ENCODE measurements at places on chromosomes 7 and 10.
A peak's percentile ranks its signal among the peaks of the same experiment; 100 is the strongest.

GRCh38 chr7:24690251-24690650 is 67.0 kb downstream of the GSDME start:
- DNase-seq: no peak

DNA sequence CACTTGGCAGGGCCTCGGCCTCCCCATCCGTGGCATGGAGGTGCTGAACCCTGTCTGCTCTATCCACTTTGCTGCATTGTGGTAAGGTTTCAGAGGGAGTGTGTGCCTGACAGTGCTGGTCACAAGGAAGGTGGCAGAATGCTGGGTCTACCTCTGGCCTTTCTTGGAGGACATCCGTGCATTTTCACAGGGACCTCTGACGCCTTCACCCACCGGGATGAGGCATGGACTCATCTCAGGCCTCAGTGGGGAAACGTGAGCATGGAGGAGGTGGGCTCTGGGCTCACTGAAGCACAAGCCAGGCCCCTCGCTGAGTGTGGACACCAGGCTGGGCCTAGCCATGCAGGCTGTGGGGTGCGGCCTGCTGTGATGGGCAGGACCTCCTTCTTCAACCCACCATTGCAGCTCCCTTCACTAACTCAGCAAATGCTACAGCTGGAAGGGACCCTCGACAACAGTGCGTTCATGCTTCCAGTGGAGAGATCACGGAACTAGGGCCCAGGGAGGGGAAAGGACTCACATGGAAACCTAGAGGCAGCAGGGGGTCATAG is 8.6 kb downstream of the TBATA start:
- DNase-seq: no peak

DNA sequence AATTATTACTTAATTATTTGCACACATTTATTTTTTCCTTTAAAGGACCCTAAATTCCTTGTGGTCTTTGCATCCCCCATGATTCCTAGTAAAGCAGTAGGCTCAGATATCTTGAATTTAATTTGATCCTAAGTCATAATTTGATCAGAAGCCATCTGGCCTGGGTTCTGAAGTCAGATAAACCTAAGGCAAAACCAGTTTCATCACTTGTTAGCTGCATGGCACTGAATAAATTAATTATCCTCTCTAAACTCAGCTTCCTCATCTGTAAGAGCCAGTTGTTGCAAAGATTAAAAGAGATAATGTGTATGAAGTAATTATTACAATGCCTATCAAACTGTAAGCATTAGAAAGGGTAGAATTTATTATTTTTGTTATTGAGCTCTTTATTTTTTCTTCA is 293.1 kb downstream of the GRM8 start:
- no peak for DNase-seq

DNA sequence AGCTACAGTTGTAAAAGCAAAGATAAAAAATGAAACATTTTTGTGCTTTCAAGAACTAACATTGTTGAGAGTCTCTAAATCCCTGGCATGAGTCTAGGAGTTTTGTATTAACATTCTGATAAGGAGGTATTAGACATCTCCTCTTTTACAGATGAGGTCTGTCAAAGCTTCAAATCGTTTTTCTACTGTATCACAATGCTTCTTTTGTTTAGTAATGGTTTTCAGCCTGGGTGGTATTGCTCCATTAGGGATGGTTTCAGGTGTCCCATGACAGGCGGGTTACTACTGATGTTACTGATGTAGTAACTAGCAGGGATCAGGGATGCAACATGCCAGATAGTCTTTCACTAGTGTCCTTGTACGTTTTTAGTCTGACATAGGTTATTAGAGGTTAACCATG is 27.4 kb downstream of the STAM start:
- no peak for DNase-seq

DNA sequence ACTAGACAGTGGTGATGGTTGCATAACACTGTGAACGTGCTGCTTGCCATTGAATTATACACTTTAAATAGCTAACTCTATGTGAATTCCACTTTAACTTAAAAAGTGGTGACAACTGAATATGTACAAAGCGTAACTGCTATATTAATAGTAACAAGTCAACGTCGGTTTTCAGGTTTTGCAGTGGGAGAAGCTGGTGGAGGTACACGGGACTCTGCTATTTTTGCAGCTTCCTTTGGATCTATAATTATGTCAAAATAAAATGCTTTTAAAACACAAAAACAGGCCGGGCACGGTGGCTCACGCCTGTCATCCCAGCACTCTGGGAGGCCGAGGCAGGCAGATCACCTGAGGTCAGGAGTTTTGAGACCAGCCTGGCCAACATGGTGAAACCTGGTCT is 21.0 kb downstream of the AP5Z1 start:
- no peak for DNase-seq

DNA sequence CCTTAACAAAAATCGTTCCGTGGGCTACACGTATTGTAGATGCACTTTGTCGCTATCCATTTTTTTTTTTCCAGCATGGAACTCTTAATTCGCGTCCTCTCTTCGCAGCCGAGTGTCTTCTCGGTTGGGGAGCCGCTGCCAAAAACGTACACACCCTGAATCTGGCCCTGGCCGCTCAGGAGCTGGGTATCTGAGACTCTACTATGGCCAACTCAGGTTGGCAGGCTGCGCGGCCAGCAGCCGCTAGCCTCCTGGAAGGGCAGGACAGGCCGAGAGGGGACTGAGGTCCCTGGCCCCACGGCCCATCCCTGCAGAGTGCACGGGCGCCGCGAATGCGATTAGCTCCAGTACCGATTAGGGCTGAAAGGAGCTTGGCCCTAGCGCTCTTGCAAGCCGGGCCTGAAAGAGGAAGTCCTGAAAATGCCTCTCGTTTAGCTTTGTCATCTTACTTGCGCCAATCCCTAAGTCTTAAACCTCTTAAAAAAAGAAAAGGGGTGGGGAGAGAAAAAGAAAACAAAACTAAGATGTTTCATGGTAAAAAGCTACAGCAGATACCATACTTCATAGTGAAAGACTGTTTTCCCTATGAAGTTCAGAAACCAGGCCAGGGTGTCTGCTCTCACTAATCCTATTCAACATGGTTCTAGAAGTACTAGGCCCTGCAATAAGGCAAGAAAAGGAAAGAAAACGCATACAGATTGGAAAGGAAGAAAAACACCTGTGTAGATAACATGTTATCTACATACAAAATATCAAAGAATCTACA is 113.2 kb upstream of the RHEB start:
- DNase-seq: peak; percentile 77

GRCh38 chr10:33871061-33871956 is 536.8 kb upstream of the NRP1 start:
- no peak for DNase-seq

DNA sequence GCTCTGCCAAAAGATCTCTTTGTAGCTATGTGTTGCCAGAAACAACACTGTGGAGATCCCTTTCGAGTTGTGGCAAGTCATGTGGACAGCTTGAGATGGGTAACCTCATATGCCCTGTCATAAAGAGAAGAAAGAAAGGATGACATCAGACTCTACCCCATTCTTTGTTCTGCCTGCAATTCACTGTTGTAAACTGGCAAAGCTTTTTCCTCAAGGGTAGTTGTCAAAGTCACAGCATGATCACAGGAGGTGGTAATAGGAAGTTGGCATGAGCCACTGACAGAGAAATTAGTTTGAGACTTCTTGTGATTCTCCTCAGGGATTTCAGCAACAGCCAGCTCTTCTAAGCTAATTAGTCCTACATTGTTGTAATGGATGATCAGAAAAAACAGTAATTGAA is 19.4 kb upstream of the MINDY3 start:
- no peak for DNase-seq

DNA sequence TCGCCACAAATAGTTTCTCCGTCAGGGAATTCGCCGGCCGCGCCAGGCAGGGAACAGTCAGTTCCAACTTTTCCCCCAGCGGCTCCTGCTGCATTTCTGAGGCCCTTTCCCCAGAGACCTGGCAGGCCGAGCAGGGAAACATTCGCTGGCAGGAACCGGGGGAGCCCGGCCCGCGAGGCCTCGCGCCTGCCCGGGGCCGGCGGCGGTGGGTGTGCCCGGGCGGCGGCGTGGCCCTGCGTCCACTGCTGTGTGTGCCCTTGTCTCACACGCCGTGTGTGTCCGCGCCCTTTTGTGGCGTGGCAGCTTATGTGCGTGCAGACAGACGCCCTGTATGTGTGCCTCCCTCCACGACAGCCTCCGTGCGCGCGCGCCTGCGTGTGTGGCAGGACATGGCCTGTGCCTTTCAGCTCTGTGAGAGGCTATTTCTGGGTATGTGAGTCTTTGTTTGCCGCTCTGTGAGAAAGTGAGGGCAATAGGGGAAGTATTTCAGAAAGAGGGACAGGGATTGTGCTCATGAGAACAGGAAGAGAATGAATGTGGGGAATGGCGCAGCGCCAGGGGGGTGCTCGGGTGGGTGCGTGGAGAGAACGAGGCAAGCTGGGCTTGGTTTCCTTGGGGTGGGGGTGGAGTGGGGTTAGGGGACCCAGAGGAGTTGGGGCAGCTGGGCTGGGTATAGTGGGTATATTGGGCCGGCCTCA is 689 bp upstream of the SMARCD3 start:
- DNase-seq: no peak

- no peak for DNase-seq
These were observed 110.6 kb downstream of the ZMIZ1 start for GRCh38 chr10:79179164-79179956.

- no peak for DNase-seq
These were observed 967 bp downstream of the GAD2 start for GRCh38 chr10:26217396-26218086.

- no peak for DNase-seq
These were observed 12.7 kb downstream of the AP5Z1 start for GRCh38 chr7:4787947-4788626.

GRCh38 chr10:100744136-100744986 is 1.0 kb upstream of the PAX2 start:
- no peak for DNase-seq

DNA sequence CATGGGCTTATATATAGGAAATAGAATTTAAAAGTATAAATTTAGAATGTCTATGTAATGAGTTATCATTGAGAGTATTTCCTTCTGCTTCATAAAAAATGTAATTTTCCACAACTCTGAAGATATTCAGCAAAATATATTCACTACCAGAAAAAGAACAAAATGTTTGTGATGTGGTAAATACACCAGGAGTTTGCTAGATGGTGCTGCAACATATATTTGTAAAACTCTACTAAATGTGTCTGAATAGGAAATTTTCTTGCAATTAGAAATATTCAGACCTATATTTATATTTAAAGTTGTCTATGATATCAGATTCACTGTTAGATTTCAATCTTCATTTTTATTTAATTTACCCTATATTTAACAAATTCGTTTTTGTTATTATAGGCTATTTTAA is 201.1 kb downstream of the PPP1R3A start:
- DNase-seq: no peak

DNA sequence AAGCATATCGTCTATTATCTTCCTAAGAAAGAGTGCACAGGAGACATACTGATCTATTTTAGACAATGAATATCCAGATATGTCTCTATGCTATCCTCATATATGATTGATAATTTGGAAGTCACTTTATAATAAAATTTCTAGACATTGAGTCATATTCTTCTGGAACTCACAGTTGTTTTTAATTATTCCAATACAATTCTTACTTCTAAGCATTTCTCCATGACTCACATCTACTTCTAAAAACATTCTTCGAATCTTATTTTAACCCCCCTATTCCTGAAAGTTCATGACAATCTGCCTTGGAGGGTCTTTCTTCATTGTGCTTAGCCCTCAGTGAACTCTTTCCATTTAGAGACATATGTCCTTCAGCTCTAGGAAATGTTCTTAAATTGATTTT is 368.1 kb downstream of the MDFIC start:
- DNase-seq: no peak

- peak; percentile 42 for DNase-seq
These were observed 233.6 kb upstream of the BMPER start for GRCh38 chr7:33671531-33672262.

GRCh38 chr7:80749270-80749669 is 110.8 kb downstream of the CD36 start:
- DNase-seq: no peak

GRCh38 chr10:131890276-131891195 is 10.3 kb upstream of the PPP2R2D start:
- no peak for DNase-seq

- no peak for DNase-seq
These were observed 4.0 kb upstream of the MINPP1 start for GRCh38 chr10:87500646-87501048.

Measured in GM12878 (cell line).